ENCODE measurements at places on chromosomes 6 and 20.
A peak's percentile ranks its signal among the peaks of the same experiment; 100 is the strongest.

- DNase-seq, result peak; percentile 66
These were observed at the start of gene MKKS for GRCh38 chr20:10433623-10434466. MKKS (minus strand) TSS chr20:10434222; CDS start chr20:10413514, 20,708 bp downstream.

GRCh38 chr6:107114926-107115694, at the start of gene BEND3:
BEND3 (minus strand) TSS chr6:107115515; CDS start chr6:107099285, 16,230 bp downstream.
- DNase-seq, result no peak

GRCh38 chr6:89978749-89979145, 84.5 kb downstream of the GJA10 start:
- DNase-seq, result no peak

- no peak for DNase-seq
These were observed 34.4 kb downstream of the TENT5A start for GRCh38 chr6:81718126-81718525.

GRCh38 chr6:160272707-160273106, 14.1 kb upstream of the SLC22A2 start:
- DNase-seq, result no peak

- no peak for DNase-seq
These were observed 21.1 kb upstream of the ARG1 start for GRCh38 chr6:131551902-131552301.

- no peak for DNase-seq
These were observed 74.0 kb upstream of the CST7 start for GRCh38 chr20:24875078-24875477.

DNA sequence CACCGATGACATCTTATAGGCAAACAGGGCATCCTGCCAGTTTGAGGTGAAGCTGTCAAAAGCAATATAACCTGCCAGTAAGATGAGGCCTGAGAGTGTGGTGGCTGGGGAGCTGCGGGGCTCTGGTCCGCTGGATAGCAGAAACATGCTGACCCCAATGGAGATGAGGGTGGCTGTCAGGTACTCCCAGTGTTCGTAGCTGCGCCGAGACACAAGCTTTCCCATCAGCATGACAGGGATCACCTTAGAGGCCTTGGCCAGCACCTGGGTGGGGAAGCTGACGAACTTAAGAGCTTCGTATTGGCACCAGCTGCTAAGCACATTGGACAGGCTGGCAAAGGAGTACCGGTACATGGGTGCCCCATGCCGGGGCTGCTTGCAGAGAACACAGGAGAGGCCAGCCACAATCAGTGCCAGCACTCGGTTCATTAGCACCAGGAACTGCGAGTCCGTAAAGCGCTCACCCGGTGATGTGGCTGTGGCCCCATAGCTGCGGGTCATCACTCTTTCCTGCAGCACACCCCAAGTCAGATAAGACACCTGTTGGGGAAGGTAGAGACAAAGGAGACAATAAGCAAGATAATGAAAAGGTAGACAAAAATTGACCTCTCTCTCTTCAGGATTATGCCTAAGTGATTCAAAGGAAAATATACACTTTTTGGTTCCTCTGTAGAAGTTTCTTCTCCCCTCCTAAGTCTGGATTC, 2.1 kb downstream of the SLC35B2 start:
- no peak for DNase-seq

- no peak for DNase-seq
These were observed 157.6 kb upstream of the KCNQ5 start for GRCh38 chr6:72464246-72464645.

DNA sequence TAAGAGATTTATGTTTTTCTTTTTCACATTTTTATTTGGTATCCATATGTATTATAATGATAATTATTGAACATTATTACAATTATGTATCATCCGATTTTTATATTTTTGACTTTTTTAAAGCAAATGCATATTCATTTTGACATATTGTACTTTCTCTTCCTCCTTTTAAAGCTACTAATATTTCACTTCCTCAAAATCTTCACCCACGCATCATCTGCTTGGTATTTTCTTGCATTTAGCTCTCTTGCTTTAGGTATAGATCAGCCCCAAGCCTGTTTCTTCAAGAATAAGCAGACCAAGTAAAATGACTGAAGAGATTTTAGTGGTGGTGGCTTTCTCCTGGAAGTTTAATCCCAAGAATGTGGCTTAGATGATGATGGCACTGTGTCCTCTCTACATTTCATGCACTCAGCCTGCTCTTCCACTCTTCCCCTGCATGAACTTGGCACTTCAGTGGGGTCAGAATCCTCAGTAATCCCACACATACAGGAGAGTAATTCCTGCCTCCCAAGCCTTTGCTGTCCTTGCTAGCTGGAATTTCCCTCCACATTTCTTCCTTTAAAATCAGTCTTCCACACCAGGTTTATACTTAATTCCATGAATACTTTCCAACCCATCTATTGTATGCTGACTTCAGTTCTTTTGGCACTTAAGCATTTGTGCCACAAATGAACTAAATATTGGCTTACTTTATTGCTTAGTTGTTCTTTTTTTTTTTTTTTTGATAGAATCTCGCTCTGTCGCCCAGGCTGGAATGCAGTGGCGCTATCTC, 8.2 kb downstream of the NCOA7 start:
- no peak for DNase-seq

GRCh38 chr6:74645108-74645849, 560.6 kb downstream of the COL12A1 start:
- no peak for DNase-seq

DNA sequence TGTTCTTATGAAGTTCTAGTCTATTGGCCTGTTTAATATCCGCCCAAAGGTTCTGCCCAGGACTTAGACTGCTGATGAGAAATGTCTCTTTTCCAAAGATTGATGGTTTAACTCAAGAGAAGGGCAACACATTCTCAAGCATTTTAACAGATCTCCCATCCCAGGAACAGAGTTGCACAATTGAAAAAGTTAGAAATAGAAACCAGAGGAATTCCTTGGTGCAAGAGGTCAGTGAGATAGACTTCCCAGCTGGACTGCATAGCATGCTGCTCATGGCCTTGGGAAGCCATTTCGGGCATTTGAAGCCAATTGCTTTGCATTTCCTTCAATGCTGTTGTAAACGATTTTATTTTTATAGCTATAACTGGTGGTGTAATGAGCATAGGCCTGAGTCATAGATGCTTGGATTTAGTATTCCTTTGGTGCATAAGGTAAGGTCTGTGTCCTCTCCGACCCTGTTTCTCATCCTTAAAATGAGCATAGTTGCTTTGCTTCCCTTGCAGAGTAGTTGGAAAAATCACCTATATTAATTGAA, 292.2 kb upstream of the JAG1 start:
- no peak for DNase-seq

- DNase-seq, result no peak
These were observed 937 bp downstream of the ZNF318 start for GRCh38 chr6:43368259-43369160.

DNA sequence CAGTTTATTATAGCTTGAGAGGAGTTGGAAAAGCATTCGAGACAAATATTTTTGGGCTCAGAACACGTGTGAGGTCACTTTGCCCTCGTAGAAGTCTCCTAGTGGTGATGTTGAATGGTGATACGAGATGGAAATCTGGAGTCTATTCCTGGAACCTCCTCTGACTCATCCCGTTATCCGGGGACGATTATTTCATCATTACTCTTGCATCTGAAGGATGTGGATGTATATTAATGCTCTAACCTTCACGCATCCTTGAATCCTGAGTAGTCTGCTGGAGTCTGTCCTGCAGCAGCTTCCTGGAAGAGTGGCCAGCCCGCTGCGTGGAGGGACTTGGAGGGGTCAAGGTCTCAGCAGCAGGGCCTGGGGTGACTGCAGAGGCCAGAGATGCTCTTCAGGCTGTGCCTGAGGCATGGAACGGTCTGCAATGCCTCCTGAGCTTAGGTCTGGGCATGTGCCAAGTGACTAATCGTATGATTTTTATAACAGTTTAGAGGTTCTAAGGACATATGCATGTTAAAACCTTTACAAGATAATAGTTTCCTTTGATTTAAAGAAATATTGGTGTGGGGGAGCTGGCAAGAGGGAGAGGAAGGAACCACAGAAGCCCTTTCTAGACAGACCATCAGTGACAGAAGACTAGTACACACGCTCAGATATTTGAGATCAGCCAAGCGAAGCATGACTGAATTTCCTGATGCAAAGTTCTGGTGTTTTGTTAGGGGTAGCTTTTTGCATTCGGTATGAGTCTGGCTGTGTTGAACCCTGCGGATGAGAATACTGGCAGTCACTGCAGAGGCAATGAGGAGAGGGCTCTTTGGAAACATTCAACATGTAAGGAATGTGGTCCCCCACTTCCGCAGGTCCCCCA, 400.2 kb downstream of the QKI start:
- DNase-seq, result no peak

GRCh38 chr6:3627956-3628835, 123.3 kb downstream of the PXDC1 start:
- no peak for DNase-seq

DNA sequence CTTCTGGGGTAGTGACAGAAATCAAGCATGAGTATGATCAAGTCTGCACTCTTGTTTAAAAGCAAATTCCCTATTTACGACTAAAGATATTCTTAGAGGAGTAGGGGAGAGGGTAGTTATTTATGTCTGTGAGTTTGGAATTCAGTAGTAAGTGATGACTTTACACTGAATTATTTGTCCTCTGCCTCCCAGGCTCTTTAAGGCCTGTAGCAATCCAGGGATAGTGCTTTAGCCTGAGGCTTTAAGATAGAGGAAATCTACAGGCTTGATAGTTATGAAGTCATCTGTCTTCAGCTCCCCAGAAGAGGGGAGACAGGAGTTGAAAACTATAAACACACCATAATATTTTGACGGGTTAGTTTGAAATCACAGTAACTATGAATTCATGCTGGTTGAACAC, 664.5 kb downstream of the EPM2A start:
- no peak for DNase-seq

DNA sequence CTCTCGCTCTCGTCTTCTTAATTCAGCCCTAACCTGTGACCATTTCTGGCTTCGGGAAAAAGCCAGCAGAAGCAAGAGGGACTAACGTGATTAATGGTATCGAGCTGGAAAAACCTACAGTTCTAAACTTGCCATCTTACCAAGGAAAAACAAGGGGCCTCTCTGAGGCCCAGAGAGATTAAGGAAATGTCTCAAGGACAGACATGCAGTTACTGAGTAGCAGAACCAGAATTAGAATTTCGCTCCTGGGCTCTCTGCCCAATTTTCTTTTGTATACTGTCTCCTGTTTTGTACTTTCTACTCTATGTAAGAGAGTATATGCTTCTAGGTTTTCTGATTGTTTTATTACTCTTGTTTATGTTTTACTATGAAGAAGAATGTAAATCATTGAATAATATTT, 67.8 kb upstream of the LTV1 start:
- DNase-seq, result no peak

- DNase-seq, result no peak
These were observed 58.3 kb upstream of the GNRH2 start for GRCh38 chr20:2984956-2985661.

DNA sequence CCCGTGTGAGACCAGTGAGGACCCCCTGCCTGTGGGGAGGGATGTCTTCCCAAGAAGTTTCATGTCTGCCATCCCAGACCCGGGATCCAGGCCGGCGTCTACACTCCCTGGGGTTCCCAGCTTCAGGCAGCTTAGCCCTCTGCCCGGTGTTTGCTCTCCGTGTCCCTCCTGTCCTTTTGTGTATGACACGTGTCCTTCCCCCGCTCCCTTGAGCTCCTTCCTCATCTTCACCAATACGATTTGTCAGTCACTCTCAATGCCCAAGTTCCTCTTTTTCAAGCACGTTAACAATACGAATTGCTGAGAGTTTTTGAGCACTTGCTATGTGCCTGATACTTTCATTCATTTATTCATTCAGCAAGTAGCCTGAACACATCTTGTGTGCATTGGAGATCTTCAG, 115.6 kb upstream of the PTPN1 start:
- no peak for DNase-seq

GRCh38 chr6:113574147-113574546, 283.0 kb upstream of the MARCKS start:
- DNase-seq, result no peak

- no peak for DNase-seq
These were observed 193.1 kb downstream of the DLL1 start for GRCh38 chr6:170097505-170098427.

DNA sequence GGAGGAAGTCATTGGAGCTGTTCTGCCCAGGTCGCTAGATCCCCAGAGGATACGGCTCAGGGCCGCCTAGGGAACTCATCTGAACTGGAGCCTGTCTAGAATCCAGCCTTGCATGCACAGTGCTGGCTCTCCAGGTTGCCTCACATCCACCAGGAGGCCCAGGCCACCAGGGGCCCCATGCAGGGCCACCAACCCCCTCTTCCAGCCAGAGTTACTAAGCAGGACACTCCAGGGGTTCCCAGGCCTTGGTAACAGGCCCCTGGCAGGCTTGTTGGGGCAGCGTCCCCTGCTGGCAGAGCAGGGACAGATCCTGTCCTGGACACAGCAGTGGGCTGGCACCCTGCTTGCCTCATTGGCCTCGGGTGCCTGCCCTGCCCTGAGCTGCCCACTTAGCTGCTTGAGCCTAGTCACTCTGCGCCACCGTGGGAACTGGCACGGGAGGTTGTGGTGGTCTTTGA, 35.3 kb downstream of the EFCAB8 start:
- DNase-seq, result no peak

GRCh38 chr6:131787766-131788712, 19.8 kb upstream of the ENPP1 start:
- DNase-seq, result no peak

GRCh38 chr6:112717401-112717800, 370.3 kb downstream of the RFPL4B start:
- DNase-seq, result no peak

GRCh38 chr6:41022294-41022693, 16.7 kb downstream of the UNC5CL start:
- DNase-seq, result no peak

DNA sequence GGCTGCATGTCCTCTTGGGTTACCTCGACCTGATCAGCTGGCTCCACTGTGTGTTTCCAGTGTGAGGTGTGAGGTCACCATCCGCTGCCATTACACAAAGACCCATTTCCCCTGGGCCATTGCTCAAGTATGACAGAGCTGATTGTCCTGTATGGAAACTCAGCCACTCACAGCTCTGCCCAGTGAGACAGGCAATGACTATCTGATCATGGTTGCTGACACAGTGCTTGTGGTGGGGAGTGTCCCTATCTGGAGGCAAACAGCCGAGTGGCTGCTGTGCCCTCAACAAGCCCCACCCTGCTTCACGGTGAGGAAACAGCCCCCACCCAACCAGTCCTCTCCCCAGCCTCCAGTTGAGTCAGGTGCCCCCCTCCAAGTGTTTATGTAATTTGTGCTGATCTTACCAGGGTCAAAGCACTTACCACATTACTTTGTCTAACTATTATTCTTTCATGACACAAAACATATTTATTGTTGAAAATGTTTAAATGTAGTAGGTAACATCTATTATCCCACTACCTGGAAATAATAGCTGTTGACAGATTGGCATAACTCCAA, 11.7 kb upstream of the MAPK13 start:
- no peak for DNase-seq

GRCh38 chr6:3808199-3808598, 41.0 kb upstream of the FAM50B start:
- DNase-seq, result no peak

DNA sequence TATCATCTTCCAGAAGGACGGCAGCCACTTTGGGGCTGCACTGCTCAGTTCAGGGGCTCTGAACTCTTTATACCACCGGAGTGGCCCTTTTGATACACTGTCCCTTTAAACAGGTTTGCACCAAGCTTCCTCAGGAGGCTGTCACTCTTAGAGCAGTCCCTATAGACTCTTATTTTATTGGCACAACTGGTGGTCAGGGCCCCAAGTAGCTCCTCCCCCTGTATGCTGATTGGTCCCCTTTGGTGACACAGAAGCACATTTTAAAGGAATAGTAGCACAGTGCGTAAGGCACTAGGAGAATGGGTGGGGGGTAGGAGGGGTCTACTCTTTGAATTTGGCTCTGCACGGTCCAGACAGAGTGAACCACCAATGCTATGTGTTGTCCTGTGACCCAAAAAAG, 122.6 kb upstream of the MLN start:
- DNase-seq, result no peak
